NCI-H2081 treated with DMSO at 0.1 percent for 48 hours (cell line): ENCODE measurements at places on chromosomes 2 and 18.

DNA sequence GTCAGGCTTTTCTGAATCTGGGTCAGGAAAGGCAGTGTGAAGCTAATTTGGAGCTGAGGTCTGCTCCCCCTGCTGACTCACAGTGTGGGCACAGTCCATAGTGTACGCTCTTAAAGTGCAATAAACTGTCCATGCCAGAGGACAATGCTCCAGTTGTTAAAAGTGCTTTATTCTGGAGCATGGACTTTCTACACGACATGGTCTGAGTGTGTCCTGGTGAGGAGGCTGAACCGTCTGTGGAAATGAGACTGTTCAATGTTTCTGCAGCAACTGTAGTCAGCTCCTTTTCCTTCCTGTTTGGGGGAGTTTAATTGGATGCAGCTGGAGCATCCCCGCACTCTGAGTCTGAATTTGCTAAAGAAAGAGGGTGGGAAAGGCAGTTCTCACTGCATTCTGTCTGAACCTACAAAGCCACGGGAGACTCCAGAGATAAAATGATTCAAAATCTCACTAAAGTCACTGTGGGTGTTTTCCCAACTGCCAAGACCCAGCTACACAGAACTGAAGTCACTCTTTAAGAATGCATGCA, 110.2 kb upstream of the TRIB2 start:
- no peak for DNase-seq

- no peak for DNase-seq
These were observed at the start of gene HNMT for GRCh38 chr2:137964066-137964858. Gene HNMT (plus strand): TSS chr2:137964473. CDS start chr2:137964492, 19 bp downstream.

GRCh38 chr2:15084826-15085489, 452.4 kb downstream of the LRATD1 start:
- DNase-seq: no peak

- no peak for DNase-seq
These were observed 212.3 kb downstream of the BCL2 start for GRCh38 chr18:63107171-63107845.

GRCh38 chr2:109135359-109136197, 6.6 kb downstream of the SH3RF3 start:
- peak; percentile 48 for DNase-seq

DNA sequence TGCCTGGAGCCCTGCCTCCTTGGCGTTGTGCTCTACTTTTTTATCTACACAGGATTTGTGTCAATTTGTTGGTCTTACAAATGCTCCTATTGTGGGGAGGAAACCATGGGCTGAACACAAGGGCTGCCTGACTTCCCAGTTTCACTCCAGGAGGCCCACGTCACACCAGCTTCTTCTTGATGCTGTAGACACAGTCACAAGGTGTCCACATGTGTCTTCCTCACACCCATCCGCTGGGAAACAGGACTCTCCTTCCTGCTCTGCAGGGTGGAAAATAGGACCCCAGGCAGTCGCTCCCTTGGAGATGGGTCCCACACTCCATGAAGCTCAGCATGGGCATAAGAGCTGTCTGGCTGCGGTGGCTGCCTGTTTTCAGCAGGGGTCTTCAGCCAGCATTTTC, 468.2 kb downstream of the EPHA4 start:
- no peak for DNase-seq

GRCh38 chr2:182499706-182500470, 73.1 kb upstream of the PDE1A start:
- DNase-seq: no peak

GRCh38 chr18:79348066-79348465, 47.7 kb upstream of the NFATC1 start:
- no peak for DNase-seq

GRCh38 chr2:64672708-64673107, 19.0 kb upstream of the SERTAD2 start:
- no peak for DNase-seq

DNA sequence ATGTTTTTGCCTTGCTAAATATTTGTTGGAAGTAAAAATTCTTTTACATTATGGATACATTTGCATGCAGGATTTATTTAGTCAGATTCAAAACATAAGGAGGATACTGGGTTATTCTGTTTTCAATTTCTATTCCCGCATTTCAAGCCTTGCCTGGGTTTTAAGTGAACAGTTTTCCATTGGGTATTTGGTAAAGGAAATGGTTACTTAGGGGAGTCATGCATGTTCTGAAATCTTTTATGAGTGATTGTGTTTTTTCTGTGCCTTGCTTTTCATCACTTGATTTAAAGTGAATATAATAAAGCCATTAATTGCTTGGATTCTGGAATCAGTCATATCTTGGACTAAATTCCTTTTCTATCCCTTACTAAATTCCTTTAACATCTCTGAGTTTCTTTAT, 12.0 kb upstream of the SP9 start:
- DNase-seq: no peak
